ENCODE measurements at places on chromosomes 12 and 14.
A peak's percentile ranks its signal among the peaks of the same experiment; 100 is the strongest.

- DNase-seq, result peak; percentile 95
These were observed 24.4 kb upstream of the LRTM2 start for GRCh38 chr12:1795785-1796514.

GRCh38 chr12:103679421-103680170 is 92.5 kb downstream of the STAB2 start:
- no peak for DNase-seq

DNA sequence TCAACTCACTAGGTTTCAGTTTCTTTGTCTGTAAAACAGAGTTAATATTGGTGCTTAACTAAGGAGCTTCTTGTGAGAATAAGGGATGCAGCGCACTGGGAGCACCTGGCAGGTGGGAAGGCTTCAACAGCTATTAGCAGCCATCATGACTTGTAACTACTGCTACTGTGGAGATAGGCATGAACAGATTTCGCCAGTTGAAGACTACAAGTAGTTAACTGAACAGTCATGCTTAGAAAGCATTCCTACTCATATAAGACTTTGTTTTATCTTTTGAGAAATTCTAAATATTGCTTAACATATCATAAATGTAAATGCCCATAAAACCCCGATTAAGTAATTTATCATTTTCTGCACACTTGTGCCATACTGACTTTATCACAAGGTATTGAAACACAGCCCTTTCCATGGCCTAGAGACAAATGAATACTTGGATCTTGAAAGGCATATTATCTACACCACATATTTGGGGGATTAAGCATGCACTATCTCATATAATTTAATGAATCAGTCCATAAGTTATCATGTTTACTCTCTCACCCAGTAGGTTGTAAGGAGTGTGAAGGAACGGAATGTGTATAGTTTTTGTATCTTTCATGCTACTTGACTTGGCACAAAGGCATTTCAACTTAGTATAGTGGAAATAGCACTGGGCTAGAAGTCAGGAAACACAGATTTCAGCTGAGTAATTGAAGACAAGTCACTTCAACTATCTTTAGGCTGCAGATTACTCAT is 16.1 kb downstream of the NTN4 start:
- DNase-seq, result no peak

DNA sequence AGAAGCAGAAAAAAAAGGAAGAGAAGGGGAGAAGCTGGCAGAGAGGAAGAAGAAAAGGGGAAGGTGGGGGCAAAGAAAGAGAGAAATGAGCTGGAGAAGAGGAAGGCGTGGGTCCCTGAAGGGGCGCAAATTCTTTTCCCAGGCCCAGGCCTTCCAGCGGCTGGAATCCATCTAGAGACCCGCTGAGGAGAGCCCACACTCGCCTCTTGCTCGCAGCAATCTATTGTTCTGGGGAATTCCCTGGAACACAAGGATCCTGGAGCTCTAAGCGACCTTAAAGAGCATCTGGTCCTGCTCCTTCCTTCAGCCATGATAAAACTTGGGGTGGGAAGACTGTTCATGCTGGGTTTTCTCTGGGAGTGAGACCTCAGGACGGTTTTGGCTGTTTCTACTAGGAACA is 41.2 kb upstream of the FKBP4 start:
- no peak for DNase-seq

Measured in ACHN (cell line).